ENCODE measurements at places on chromosomes 1 and 21.

DNA sequence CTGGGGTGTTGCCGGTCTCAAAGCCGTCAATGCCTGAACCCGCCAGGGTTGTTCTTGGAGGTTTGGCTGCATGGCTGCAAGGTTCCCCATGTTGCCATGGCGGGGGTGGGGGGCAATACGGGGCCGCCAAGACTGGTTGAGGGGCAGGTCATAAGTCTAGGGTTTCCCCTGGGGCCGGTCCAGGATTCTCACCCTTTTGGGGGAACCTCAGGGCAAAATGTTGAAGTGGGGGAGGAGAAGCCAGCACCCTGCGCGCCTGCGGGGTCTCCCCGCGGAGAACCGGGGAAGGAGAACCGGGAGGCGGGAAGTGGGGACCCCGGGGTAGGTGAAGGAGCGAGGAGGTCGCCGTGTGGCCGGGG is 401 bp upstream of the ARHGEF10L start:
- no peak for DNase-seq

GRCh38 chr1:11046270-11046566 is 821 bp downstream of the MASP2 start:
- no peak for DNase-seq

DNA sequence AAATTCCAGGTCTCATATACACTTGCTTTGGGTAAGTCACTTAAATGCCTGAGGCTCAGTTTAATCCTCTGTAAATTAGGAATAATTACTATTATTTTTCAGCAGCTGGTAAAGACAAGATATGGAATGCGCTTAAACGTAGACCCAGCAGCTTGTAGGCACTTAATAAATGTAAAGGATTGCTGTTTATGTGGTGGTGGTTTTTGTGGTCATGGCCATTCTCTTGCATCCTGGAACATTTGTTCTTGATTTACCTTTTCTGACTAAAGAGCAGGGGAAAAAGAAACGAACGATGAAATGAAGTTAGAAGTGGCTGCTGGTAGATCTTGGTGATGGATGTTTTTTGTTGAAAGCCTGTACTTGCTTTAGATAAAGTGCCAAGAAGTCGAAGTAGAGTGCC is 195.0 kb upstream of the FOXD3 start:
- no peak for DNase-seq

GRCh38 chr1:84166797-84167196 is 22.7 kb downstream of the PRKACB start:
- DNase-seq = no peak

DNA sequence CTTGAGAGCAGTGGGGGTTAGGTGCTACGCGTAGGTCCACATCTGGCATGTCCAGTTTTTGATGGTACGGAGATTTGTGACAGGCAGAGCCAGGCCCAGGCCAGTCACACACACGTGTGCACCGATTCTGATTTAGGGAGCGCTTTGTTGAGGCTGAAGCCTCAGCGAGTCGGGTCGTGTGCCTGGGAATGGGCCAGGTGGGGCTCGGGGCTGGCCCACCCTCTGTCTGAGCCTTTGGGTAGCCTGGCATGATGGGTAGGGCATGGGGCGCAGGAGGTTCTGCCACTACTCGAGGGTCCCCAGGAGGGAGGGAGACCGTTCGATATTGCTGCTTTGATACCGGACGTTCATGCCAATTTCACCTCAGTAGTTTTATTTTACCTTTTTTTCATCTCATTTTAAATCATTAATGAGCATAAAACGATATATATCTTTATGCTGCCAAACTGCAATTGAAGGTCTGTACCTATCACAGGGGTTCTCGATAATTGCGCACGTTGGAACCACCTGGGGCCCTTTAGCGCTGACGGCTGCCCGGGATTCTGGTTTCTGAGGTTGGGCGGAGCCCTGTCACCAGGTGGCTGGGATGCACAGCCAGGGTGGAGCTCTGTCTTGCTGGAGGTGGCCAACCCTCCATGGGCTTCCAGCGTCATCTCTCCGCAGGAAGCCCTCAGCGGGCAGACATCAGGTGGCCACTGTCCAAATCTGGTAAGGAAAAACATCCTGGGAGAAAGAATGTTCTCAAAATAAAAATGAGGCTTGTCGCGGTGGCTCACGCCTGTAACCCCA is 71.9 kb downstream of the SCCPDH start:
- no peak for DNase-seq

DNA sequence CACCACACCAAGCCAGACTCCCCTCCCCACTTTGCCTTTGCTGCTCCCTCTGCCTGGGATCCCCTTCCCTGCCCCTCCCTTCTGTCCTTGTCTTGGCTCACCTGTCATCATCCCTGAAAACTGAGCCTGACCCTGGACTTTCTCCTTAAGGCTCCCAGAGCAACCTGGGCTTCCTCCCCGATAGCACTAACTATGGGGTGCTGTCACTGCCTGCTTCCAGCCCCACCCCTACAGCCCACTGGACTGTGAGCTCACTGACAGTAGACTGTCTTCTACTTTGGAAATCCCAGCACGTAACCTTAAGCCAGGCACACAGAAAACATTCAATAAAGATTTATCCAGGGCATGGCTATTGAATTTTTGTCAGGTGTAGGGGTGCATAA is 9.5 kb upstream of the CSF1 start:
- no peak for DNase-seq

Measured in stimulated activated CD8-positive, alpha-beta memory T cell treated with anti-CD3 and anti-CD28 coated beads, Interleukin-12 subunit alpha, Interleukin-12 subunit beta, amount 100 ng/mL, for 4 hours (primary cell).